ENCODE measurements at places on chromosomes 5 and 9.

- no peak for DNase-seq
These were observed 45.3 kb downstream of the SLC36A1 start for GRCh38 chr5:151492729-151493128.

DNA sequence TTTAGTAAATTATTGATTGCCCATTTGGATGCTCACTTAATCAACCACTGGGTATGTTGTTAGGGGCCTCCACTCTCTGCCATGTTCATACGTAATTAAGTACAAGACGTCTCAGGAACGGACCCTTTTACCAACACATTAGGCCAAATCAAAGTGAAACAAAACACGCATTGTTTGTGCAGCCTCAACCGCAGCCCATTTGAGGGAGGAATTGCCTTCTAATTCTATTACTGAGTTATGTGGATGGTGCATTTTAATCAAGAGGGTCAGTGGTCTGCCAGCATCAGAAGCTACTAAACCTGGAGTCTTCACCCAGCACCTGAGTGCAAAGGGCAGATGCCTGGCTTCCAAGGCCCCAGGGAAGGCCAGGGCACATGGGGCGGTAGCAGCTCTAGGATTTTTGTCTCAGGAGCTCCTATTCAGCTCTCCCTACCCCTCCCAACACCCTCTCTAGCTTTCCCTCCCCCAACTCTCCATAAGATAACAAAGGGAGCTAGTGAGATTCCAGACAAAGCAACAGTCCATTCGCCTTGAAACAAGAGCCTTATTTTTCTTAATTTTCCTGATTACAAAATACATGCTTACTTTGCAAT lies 7.9 kb upstream of the MED27 start:
- DNase-seq = no peak

DNA sequence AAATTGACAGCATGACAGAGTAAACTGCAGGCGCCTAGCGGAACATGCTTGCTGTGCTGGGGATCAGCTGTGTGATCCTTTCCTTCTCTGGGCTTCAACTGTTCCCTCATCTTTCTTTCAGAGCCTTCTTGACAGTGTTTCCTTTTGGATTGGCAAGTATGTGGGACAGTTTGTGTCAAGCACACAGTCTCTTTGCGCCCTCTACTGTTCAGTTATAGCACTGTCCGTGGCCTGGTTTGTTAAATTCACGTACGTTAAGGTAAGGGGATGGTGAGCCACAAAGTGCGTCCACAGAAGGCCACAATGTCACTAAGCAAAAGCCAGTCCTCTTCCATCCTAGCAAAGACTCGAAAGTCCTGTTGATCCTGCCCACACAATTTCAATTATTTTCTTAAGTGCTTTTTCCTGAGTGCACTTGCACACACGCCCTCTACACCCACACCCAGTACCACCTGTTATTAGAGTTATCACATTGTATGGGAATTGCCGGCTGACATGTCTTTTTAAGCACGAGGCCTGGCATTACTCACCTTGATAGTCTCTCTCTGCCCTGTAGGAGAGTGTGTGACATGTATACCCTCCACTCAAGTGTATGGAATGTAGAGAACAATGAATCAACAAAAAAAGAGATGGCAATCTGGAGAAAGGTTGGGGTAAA lies 22.5 kb upstream of the PTPN3 start:
- no peak for DNase-seq

GRCh38 chr9:131732636-131733289 lies 7.1 kb downstream of the RAPGEF1 start:
- DNase-seq = no peak

GRCh38 chr5:135116160-135116561 lies 82.1 kb upstream of the PITX1 start:
- DNase-seq = no peak

DNA sequence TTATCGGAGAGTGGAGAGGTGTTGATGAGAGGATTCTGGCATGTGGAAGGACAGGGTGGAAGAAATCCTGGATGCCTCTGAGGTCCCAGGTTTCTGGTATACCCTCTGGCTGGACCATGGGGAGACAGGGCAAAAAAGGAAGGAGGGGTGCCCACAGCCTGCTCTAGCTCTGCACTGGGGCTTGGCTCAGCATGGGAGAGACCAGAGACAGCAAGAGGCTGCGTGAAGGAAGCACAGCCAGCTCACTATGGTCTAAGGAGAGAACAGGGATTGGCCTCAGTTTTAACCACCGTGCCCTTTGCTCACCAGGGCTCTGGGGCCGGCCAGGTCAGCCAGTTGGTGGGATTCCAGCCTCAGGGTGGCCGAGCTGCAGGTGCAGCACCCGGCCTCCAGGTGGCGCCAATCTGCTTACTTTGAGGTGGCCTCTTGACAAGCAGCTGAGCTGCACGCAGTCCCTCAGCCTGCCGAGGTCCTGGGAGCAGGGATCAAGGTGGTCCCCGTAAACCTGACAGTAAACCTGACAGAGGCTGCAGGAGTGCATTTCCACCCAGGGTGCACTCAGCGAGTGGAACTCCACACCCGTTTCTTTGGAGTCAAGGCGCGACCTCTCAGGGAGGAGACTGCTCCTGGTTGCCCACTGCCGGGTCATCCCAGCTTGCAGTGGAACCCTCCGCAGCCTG lies 25.0 kb upstream of the SPTLC1 start:
- peak; percentile 30 for DNase-seq

All from stimulated activated CD4-positive, alpha-beta T cell treated with anti-CD3 and anti-CD28 coated beads, Interleukin-1b, Interleukin-23, amount 100 ng/mL, for 1 hour (primary cell).